Large intestine (tissue), 12 donors: ENCODE measurements at places on chromosomes 16 and 17. TPM values are rescaled to one million over a fixed set of nuclear protein-coding genes. Genes with fewer than 3 reads are reported as not detected.

Gene CCL16
- 0.19 TPM for polyA plus RNA-seq

Gene RSPRY1
- 44.3 TPM for polyA plus RNA-seq

Gene WFIKKN1
- 1.6 TPM for polyA plus RNA-seq

Gene CLEC10A
- polyA plus RNA-seq, result 9.7 TPM

Gene TPPP3
- polyA plus RNA-seq, result 57.2 TPM

Gene GABARAP
- 724 TPM for polyA plus RNA-seq

Gene GJD3
- 0.36 TPM for polyA plus RNA-seq
